Skeletal muscle cell (primary cell): ENCODE measurements at places on chromosomes 13 and 19.

GRCh38 chr13:23898101-23898500, 799 bp upstream of the C1QTNF9B start:
- DNase-seq: peak; percentile 31

- no peak for DNase-seq
Observed at GRCh38 chr19:4051175-4052101, 15.3 kb downstream of the ZBTB7A start.

- peak; percentile 87 for DNase-seq
Observed at GRCh38 chr19:9792206-9793070, 23.9 kb upstream of the ZNF846 start.

GRCh38 chr13:31755803-31756212, 16.5 kb downstream of the RXFP2 start:
- DNase-seq: peak; percentile 84

- no peak for DNase-seq
Observed at GRCh38 chr13:45623516-45624090, 8.1 kb upstream of the ERICH6B start.

- DNase-seq: peak; percentile 95
Observed at GRCh38 chr13:67119481-67119894, 110.6 kb downstream of the PCDH9 start.

DNA sequence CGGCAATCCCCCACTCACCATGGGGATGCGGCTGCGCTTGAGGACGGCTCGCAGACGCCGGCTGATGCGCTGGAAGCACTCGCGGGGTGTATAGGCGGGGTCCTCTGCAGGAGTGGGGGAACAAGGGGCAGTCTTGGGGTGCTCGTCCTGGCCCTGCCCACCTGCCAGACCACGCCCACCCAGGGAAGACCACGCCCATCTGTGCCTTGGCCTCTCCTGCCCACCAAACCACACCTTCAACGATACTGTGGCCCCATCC, 6.7 kb downstream of the RNU6-9 start:
- no peak for DNase-seq

DNA sequence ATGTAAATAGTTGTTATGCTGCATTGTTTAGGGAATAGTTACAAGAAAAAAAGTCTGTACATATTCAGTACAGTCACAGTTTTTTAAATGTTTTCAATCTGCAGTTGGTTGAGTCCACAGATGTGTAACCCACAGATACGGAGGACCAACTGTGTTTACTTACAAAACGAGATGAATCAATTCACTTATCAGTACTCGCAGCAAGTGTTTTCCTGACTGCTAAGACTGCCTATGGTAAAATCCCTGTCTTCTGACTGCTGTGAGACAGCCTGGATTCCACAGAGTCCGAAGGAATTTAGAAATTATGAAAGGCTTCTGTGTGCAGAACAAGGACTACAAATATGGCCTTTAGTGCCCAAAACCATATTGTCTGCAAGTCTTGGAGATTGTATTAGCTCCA, 45.7 kb upstream of the C1QTNF9 start:
- DNase-seq: no peak

DNA sequence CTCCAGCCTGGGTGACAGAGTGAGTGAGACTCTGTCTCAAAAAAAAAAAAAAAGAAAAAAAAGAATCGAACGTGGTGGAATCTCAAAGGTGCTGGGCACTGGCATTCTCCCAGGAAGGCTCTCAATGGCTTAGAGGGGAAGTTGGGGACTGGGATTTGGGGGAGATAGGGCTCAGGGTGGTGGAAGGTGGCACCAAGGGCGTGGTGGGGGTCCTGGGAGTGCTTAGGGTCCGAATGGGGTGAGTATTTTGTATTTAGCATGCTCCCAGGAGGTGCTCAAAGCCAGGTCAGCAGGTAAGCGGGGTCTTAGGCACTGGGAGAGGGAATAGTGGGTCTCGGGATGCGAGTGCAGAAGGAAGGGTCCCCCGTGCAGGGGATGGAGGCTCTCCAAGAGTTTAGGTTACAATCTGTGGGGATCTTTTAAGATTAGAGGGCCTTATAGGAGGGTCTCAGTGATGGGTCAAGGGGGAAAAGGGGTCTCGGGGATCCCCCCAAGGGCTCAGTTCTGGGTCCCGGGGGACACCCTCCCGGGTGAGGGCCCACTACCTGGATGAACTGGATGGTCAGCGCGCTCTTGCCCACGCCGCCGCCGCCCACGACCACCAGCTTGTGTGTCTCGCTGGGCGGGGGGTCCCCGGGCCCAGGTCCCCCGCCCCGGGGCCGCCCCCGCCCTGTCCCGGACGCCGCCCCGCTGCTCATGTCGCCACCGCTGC, 386 bp downstream of the RRAS start:
- no peak for DNase-seq

GRCh38 chr19:57099199-57099661, 20.6 kb upstream of the USP29 start:
- no peak for DNase-seq

GRCh38 chr13:27967736-27968315, 1.3 kb downstream of the CDX2 start:
- no peak for DNase-seq

DNA sequence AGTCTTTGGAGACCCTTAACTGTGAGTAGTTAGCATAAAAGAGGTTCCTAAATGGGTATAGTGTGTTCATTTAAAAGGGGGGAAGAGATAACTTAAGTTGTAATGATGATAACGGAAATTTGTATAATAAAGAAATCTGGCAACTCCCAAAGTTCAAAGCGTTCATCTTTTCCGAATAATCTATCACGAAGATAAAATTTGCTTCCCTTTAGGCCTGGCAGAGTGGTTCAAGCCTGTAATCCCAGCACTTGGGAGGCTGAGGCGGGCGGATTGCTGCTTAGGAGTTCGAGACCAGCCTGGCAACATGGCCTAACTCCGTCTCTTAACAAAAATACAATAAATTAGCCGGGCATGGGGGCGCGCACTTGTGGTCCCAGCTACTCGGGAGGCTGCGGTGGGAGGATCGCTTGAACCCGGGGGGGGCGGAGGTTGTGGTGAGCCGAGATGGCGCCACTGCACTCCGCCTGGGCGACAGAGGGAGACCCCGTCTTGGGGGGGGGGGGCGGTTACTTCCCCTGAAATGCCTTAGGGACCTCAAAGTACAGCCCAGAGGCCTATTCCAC, 934 bp downstream of the N4BP2L2 start:
- no peak for DNase-seq

DNA sequence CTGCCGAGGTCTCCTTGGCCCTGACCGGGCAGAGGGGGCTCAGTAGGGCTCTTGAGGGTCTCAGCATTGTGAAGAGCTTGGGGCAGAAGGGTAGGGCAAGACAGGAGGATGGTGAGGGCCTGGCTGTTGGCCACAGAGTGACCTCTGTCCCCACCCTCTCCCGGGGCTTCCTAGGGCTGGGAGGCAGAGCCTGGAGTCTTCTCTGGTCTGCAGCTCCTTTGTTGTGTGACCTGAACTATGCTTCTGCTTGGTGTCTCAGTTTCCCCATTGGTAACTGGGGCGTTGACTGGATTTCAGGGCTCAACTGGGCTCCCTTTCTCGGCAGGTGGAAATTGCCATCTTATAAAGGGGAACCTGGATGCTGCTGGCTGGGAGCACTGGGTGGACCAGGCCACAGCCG, 30.1 kb upstream of the PEPD start:
- no peak for DNase-seq

DNA sequence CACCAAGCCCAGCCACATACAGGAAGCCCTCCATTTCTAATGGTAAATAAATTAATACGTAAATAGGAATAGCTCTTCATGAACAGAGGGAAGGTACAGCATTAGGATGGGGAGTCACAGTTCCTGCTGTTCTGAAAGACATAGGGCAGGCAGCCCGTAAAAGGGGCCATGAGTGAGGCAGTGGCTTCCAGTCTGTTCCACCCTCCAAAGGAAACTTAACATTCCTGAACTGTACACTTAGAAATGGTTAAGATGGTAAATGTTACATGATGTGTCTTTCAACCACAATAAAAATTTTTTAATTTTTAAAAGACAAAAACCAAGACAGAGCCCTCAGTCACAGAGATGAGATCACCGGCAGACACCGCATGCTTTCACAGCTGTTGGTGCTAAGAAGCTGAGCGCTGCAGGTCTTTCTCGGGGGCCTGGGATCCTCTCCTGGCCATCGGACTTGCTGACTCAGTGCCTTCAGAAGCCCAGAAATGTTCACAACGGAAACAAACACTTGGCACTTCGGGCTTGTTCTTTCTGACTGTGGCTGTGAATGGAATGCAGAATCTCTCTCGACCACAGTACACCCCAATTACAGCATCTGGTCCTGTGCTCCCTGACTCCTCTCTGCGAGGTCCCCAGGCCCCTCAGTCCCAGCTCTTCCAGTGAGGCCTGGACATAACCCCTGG, 36.4 kb downstream of the EPS15L1 start:
- DNase-seq: peak; percentile 94

GRCh38 chr13:48156466-48156865, 61.6 kb upstream of the MED4 start:
- DNase-seq: no peak

DNA sequence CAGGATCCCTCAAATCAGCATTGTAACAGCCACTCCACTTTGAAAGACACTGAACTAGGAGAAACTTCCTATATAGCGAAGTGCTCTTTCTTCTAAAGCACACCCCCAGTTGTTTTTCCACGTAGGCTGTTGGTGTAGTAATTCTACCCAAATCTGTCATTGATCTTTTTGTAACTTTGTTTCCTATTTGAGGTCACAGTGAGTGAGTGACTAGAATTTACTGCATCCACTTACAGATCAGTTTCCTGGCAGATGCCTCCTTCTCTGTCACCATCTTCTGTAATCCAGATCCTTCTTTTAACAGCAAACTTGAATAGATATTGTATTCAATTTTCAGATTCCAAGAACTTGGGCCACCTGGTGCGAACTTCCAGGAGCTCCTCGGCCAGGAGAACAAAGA, 15.3 kb downstream of the ZAR1L start:
- no peak for DNase-seq

DNA sequence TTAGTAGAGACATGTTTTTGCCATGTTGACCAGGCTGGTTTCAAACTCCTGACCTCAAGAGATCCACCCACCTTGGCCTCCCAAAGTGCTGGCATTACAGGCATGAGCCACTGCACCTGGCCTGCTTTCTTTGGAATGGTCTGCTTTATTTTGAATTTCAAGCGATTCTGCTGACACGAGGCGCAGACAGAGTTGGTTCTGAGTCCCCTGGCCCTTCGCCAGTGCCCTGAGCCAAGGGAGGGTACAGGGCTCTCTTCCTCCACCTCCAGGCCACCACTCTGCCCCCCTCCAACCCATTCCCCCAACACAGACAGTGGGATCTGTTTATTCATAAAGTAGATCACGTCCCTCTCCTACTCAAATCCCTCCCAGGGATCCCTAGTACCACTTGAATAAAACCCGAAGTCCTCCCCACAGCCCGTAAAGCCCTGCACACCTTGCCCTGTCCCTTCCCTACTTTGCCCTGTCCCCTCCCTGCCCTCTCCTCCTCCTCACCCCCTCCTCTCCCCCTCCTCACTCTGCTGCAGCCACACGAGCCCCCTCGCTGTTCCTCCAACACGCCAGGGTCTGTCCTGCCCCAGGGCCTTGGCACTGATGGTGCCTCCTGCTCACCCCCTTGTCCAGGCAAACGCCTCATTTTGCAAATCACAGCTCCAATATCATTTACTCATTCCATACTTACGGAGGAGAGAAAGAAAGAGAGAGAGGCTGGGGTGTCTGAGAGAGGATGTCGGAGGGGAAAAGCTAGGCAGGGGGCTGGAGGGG, 22.4 kb downstream of the ZNRF4 start:
- DNase-seq: no peak

DNA sequence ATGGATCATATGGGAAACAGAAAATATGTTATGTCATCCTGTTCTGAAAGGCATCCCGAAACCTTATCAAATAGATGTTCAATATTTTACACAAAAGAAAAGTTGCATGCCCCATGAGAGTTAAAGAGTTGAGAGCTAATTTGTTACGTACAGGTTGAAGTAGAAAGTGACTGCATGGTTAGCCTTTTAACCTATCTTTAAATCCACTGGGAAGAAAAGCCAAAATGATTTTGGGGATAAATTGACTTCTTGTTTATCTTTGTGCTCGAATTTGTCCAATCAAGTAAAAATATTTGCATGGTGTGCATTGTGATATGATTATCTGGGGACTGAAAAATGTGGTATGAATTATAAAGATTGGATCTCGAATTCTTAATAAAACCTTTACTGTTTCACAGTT, 230.1 kb downstream of the POSTN start:
- no peak for DNase-seq

GRCh38 chr19:49442354-49442753, 1.0 kb upstream of the SLC17A7 start:
- DNase-seq: no peak

DNA sequence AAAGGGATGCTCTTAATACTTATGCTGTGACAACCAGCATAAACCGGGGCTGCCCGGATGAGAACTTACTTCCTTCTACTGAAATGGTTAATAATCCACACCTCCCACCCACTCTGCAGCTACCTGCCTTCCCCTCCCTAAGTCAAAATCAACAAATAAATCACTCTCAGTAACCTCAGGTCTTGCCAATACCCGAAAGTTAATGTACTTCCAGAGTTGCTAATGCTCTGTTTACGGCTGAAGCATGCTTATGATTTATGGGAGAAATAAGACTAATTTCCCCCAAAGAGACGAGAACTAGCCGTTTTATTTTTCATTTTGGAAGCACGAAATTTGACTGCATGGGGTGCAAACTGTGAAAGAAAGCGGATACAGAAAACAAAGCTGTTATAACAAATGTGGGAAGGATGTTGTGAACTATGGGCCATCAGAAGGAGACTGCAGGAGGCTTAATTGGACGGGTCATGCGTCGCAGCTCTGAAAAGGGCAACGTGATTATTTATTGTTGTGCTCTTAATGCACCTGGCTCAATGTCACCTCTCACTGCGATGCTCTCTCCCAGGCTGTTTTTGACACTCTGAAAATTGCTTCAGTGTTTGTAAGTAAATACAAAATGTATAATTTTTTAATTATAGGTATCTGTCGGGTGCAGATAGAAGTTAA, 114.0 kb upstream of the SLC7A1 start:
- DNase-seq: no peak

- no peak for DNase-seq
Observed at GRCh38 chr13:40624986-40625385, 41.5 kb downstream of the FOXO1 start.

DNA sequence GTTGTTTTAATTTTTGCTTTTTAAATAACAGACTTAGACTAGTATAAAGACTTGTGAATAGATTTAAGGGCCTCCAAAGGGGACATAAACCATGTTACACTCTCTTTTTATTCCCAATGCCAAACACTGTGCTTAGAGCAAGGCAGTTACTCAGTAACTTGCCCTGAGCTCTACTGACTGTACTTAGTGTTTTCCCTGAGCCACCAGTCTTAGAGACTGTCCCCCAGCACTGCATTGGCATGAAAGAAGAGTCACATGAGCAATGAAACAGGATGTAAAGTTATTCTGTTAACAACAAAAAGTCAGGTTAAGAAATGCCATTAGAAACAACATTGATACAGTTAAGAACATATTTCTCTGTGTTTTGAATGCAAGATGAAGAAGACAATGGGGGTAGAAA, 187.9 kb downstream of the TBC1D4 start:
- DNase-seq: no peak
